Activated CD4-positive, alpha-beta T cell treated with anti-CD3 and anti-CD28 coated beads, Interleukin-2, amount 10 ng/mL, durations not matched to agents 24 days and 14 days (primary cell): ENCODE measurements at places on chromosomes 2 and 18. TPM values are rescaled to one million over a fixed set of nuclear protein-coding genes. Genes with fewer than 3 reads are reported as not detected.

Gene PPP1CB
- 246 and 251 TPM in 2 replicates for total RNA-seq

Gene B3GNT7
- total RNA-seq: not detected in 2 replicates

GRCh38 chr2:54657664-54658083, 65.8 kb upstream of the EML6 start:
- DNase-seq: peak; percentile 78

DNA sequence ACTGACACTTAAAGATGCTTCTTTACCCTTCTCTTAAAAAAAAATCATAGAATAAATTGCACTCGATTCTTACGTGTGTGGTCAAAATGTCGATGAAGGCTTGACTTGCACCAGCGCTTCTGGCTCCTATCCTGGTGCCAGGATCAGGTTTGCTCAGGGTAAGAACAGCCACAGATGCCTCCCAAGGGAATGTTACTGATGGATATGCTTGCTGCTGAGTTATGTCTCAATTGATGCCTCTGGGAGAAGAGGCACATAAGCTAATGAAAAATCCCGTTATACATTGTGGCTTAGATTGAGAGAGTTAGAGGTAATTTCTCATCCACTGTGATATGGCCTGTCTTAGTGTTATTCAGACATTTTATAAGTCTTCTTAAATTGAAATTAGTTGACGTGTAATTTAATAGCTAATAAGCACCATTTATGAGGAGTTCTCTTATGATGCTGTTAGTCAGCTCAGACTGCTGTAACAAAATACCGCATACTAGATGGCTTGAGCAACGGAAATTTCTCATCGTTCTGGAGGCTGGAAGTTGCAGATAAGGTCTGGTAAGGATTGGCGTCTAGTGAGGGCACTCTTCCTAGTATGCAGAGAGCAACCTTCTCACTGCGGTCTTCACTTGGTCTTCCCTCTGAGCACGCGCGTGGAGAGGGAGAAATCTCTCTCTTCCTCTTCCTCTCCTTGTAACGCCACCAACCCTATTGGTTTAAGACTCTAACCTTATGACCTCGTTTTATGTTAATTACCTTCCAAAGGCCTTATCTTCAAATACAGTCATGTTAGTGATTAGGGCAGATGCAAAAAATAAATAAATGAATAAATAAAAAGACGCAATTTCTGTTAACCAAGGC, 116.6 kb upstream of the NOSTRIN start:
- DNase-seq: no peak

DNA sequence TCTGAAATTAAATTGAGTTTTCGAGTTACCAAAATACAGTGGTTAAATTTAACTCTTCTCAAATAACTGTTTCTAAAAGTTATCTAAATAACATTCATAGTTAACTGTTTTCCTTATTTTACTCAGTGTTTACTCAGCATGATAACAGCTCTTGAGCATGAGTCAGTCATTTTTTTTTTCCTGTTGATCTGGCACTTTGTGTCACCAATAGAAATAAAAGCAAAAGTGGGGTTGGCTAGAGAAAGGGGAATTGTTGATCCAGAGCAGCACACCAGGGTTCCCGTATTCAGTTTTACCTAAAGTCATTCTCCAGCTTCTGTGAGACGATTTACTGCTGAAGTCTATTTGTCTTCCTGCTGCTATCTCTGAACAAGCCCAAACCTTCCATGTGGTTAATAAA, 851.6 kb downstream of the DCC start:
- DNase-seq: no peak
